ENCODE measurements at places on chromosomes 5 and 9.
A peak's percentile ranks its signal among the peaks of the same experiment; 100 is the strongest.

GRCh38 chr9:87818308-87818707, 64.4 kb upstream of the SPATA31E1 start:
- no peak for DNase-seq

GRCh38 chr5:8473016-8473415, 604.1 kb downstream of the MTRR start:
- no peak for DNase-seq

DNA sequence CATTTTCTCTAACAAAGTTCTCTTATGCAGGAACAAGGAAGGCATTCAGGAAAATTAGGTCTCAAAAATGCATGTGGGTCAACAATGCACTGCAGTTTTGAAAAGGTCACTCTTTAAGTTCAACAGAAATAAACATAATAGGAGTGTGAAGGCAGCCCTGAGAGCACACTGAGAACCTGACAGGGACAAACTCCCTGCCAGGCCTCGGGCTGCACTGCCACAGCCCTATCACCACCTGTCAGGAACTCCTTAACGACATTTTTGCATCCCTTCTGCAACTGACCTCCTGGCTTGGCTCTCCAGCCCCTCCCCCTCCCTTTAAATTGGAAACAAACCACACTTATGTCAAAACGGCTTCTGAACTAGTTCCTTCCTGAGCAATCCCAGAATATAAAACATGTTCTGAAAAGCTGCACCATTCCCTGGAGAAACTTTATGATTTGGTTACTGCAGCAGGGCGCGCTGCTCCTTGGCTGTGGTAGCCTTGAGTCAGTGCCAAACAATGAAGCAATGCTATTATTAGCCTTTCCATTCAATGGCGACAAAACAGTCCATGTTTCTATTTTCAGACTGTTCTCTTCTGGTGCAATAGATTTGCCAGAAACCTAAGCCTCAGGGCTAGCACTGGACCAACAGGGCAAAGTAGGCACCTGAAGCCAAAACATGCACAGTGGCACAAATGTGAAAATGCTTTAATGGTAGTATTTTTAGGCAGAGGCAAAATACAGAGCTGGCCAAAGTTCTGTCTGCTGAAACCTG, 160.1 kb upstream of the ZNF608 start:
- no peak for DNase-seq

GRCh38 chr9:121354141-121354540, 15.9 kb downstream of the STOM start:
- no peak for DNase-seq

- no peak for DNase-seq
Observed at GRCh38 chr9:113598883-113599282, 135.4 kb downstream of the RGS3 start.

DNA sequence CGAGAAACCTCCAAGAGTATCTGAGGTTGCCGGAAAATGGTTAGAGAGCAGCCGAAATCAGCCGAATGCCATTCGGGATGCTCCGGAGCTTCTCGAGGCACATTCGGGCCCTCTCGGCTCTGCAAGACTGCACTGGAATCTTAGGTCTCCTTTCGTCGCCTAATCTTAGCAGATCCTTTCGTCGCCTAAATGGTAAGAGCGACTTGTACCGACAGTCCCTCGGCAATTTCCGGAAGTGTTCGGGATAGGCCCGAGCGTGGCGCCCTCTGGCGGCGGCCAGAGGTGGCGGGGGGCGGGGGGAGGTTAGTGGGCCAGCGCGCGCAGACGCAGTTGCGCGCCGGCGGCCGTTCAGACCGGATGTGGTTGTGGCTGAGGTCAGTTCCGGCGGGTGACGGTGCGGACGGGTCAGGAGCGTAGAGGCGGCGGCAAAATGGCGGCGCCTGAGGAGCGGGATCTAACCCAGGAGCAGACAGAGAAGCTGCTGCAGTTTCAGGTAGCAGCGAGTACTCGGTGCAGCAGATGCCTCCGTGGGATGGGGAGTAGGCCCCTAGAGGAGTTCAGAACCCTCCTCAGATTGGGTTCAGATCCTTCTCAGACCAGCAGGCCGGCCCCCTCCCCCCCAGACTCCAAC, at the start of gene FAF2:
Gene FAF2, plus strand, starts transcription at position 408 of the 631 bp plus-strand sequence. Its CDS starts 23 bp downstream, at position 431.
- DNase-seq: peak; percentile 97

All from T-helper 2 cell (primary cell).